ENCODE measurements at places on chromosomes 12 and 14.

- DNase-seq, result no peak
Observed at GRCh38 chr12:131457028-131457310, 253.9 kb upstream of the SFSWAP start.

GRCh38 chr14:52080808-52081755 lies 12.2 kb upstream of the NID2 start:
- DNase-seq, result no peak

DNA sequence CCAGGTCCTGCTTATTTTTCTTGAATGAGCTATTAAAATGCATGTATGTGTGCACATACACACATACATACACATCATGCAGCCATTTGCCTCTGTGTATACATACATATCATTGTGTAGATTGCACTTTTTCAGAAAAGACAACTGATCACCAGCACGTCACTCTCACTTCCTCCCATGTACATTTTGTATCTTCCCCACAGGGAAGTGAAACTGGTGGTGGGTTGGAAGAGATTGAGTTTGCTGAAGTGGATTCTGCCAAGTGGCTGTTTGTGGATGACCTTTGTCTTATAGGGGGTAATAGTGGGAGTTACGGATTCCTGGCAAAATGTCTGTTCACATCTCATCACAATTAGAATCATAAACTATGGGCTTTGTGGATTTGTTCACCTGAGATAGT lies 448.6 kb downstream of the RAD51B start:
- DNase-seq, result no peak

GRCh38 chr12:130336723-130337487 lies 782 bp upstream of the PIWIL1 start:
- DNase-seq, result no peak

DNA sequence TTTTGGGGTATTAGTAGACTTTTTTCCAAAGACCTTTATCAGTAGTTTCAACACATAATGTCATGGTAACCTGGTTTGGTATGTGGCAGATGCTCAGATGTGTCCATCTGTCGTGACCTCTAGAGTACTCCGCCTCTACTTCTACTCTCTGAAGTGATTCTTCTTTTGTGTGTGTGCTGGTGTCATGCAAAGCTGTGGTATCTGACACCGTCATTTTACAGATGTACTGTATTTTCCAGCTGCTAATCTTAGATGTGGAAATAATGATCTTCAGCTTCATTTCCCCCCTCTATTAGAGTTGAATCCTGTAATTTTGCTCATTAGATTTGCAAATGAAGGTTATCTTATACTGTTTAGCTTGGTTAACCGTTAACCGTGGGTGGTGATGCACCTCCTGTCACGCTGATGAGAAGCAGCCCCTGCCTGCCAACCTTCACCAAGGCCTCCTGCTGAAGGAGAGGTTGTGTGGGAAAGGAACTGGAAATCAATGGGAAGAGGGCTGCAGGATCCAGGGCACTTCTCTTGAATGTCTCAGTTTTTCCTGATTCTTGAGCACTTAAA lies 222.4 kb upstream of the AMIGO2 start:
- no peak for DNase-seq

DNA sequence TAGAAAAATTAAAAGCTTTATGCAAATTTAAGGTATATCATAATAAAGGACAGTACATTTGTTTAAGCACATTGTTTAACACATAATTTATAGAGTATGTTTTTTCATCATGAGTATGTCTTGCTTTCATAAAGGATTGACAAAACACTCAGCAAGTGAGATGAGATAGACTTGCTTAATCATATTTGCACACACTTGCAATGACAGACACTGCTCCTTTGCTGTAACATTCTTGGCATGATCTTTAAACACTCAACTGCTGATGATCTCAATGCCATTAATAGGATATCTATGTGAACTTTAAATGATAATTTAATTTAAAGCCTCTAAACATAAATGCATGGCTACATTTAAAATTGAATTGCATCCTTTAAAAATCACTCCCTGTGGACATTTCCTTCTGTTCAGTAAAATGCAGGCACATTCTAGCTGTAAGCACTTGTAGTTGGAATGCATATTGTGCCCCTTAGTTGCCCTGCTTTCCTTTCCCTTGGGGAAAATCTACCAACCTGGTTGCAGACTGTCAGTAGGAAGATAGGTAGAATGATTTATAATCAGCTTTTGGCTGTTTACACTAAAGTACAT lies 979.0 kb downstream of the TMTC2 start:
- no peak for DNase-seq

DNA sequence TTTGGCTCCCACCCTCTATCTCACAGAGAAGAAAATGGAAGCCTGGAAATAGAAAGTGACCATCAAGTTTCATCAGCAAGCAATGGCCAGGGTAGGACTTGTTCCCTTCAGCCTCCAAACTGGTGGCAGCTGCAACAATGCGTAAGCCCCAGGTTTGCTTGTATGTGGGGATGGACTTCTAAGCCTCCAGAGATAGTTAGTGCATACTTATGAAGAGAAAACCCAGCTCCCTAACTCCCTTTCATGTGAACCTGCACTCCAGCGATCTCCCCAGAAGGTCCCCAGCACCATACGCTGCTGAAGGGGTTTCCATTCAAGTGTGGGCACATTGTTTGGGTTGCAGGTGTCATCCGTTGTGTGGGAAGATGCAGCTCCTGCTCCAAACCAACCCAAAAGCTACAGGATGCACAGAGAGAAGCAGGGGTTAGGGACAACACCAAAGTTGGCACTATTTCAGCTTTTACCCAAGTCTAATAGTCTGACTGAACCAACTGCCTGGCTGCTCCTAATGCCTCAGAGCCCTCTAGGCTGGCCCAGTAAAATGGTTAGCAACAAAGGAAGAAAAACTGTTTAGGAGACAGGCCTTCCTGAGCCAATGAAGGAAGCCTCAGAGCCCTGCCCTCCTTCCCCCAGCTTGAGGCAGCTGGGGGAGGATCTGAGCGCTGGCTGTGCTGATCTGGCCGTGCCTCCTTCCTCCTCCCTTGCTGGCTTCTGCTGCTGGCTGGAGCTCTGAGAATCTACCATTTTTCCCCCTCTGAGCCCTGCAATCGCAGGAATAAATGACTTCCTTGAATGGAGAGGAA lies 12.3 kb downstream of the ZFP36L1 start:
- no peak for DNase-seq

- DNase-seq, result no peak
Observed at GRCh38 chr12:98259693-98260092, 255.7 kb upstream of the TMPO start.

Data from stimulated activated CD4-positive, alpha-beta T cell treated with anti-CD3 and anti-CD28 coated beads, Interleukin-1b, Interleukin-23, amount 100 ng/mL, for 4 hours (primary cell).